Suprapubic skin (tissue), 4 donors: ENCODE measurements at places on chromosomes 4 and X. TPM values are rescaled to one million over a fixed set of nuclear protein-coding genes. Genes with fewer than 3 reads are reported as not detected.

The BEND4 gene
- not detected for total RNA-seq

The DCAF8L2 gene
- total RNA-seq, result not detected

The MXRA5 gene
- total RNA-seq, result 14.5 TPM

The HAUS3 gene
- 7.6 TPM for total RNA-seq

The GLRA2 gene
- total RNA-seq, result not detected

The BTC gene
- total RNA-seq, result 48.1 TPM

The HPGD gene
- 107 TPM for total RNA-seq

The UGT2A3 gene
- total RNA-seq, result not detected

The DCHS2 gene
- total RNA-seq, result 0.93 TPM

The CDS1 gene
- total RNA-seq, result 21.6 TPM

The PPEF2 gene
- total RNA-seq, result not detected
